NCI-H2171 treated with DMSO at 0.1 percent for 48 hours (cell line): ENCODE measurements at places on chromosomes 1 and 21.
A peak's percentile ranks its signal among the peaks of the same experiment; 100 is the strongest.

- no peak for DNase-seq
Measured at GRCh38 chr1:150017206-150017750, 6.8 kb upstream of the OTUD7B start.

DNA sequence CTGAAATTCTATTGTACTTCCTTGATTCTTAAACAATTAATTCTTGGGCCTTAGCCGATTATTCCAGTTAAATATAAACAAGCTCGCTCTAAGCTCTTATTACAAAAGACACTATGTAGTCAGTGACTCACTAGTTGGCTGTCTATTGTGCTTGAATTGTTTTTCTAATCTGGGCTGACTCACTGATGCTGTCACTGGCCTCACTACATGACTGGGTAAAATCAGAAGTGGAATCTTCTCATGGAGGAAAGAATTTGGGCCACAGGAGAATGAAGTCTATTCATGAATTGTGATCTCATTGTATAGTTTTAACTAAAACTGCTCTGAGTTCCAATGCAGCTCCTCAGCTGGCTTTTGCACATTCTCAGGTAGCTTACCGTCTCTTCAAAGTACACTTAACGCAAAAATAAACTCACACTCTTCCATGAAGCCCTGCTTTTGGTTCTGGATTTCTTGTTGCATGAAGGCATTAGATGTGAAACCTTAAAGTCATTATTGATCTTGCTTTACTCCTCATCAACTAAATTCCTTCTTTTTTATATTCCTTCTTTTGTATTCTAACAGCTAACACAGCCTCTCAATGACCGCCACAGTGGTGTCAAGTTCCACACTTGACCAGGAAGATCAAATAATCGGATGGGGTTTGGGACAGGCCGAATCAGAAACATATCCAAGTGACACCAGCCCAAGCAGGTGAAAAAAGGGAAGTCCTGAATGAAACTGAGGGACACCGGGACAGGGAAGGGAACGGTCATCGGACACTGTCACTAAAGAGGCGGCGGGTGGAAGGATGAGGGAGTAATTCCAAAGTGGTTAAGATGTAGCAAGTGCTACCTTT, 80.9 kb upstream of the LBR start:
- DNase-seq, result no peak

DNA sequence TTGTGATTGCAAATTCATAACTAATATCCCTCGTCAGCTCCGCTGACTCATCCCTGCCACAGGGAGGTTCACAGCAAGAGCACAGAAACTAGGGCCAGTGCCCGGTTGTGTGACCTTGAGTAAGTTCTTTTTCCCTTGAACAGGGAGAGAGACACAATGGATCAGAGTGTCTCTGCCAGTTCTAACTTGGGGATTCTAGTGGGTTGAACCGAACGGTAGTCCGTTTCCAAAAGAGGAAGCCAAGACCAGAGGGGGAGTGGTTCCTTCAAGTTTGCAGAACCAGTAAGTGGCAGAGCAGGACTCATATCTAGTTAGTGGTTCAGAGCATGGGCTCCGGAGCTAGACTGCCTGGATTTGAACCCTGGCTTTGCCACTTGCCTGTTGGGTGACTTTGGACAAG, 4.9 kb upstream of the SHISA4 start:
- DNase-seq, result no peak

DNA sequence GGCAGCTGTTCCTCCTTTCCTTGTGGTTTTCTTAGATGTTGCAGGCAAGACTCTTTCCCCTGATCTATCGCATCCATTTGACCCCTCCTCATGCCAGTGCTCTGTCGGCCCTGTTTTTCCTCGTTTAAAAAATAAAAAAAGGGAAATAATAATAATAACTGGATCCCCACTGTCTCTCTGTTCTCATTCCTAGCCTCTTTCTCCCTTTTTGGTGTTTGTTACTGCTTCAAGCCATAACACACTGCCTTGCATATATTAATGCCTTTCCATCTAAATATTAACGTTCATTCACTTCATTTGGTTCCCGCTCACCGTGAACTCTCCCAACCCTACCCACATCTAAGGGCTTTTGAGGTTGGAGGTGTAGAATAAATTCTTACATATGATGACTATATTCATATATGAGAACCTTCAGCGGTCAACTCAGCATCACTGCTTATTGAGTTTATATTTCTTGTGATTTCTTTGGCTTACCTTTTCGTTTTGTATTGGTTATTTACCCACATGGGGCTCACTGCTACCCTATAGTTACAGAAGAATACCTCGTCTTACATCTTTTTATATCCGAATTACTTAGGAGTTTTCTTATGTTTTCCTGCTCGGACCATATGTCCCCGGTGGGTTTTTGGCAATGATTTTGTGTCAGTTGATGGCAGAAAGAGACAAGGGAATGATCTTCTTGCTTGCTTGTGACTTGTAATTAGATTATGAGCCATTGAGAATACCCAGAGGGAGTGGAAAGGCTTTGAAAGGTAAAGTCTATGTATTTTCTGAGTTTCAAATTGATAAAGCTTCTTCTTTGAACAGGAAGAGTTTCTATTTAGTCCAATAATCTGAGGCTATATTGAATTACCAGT, 805 bp downstream of the ATG4C start:
- DNase-seq, result no peak

DNA sequence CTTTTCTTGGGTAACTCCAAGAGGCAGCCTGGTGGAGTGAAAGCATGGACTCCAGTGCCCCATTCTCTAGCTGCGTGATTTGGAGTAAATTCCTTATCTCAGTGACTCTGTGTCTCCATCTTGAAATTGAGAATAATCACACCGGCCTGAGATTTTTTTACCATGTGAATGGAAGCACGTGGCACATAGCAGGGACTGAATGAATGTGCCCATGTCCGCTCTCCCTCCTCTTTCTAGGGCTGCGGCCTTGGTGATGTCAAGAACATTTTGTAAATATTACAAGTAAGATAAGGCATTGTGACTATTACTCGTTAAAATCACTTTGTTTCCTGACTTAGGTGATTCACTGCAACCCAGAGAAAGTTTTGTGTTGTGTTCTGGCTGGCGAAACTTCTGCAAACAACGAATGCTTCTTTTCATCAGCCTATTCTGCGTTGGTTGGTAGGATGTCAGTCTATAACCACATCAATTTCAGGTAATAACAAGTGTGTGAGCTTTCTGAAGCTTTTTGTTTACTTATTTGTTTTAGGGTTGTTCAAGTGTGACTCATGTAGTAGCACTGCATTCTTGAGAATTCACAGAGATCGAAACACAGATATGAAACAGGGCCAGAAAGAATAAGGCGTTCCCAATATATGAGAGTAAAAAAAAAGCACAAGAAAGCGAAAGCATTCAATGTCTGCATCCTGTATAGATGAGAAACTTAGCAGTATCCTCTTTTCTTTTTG, 135.7 kb upstream of the SLC45A1 start:
- DNase-seq, result no peak

DNA sequence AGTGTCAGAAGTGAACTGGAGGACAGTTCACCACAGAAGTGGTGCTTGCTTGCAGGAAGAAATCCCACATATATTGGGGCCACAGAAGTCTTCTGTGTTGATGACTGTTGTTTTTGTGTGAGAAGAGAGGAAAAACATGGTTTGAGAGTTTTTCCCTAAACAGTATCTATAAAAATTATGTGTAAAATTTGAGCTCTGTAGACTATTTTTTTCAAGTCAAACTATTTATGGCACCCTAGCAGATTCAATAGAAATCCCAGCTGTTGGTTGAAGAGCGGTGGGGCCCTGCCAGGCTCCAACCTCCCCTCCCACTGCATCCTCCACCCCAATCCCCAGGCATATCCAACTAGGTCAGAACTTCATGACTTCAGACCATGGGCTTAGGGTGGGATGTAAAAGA, 61.6 kb downstream of the NTPCR start:
- DNase-seq, result no peak

GRCh38 chr1:118984086-118984721, 3.9 kb downstream of the TBX15 start:
- DNase-seq, result no peak

- no peak for DNase-seq
Measured at GRCh38 chr21:36684957-36685714, 13.8 kb upstream of the SIM2 start.

GRCh38 chr1:214678386-214678785, 75.4 kb downstream of the CENPF start:
- DNase-seq, result no peak

DNA sequence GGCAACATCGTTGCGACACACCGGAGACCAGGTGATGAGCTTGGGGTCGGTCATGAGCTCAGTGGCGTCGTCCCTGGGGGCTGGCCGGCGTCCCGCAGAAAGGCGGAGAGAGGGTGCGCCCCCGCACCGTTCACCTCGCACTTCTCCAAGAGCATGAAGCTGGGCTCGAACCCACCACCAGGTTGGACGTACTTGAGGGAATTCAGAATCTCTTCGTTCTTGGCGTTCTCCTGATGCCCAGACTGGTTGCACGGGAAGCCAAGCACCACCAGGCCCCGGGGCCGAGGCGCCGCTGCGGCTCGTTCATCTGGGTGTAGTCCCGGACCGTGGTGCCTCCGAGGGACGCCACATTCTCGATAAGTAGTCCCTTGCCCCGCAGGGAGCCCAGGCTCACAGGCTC, 176.6 kb upstream of the ADAMTS5 start:
- DNase-seq, result no peak

DNA sequence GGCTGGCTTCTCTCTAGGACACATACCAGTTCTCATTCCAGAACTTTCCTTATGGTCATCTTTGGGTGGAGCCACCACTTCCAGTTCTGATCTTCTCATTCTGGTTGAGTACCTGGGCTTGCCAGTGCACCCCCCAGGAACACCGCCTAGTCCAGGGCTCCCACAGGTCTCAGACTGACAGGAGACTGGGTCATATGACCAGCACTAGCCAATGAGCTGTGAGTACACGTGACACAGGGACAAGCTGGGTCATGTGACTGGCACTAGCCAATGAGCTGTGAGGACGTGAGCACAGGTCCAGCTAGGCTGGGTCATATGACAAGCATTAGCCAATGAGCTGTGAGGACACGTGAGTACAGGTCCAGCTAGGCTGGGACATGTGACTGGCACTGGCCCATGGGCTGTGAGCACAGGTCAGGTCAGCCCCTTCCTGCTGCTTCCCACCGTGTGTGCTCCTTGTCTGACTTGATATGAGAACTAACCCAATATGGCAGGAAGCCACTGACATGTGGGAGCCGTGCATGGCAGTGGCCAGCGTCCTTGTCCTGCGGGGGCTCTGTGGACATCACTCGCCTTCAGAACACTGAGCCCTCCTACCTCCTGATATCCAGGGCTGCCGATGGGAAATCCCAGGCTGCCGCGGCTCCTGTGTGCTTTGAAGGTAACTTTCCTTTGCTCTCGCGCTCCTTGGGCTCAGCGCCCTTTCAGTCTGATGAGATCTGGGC, 22.7 kb downstream of the KRTAP10-1 start:
- DNase-seq, result peak; percentile 99

- peak; percentile 16 for DNase-seq
Measured at GRCh38 chr1:230827081-230827681, 41.1 kb downstream of the C1orf198 start.

GRCh38 chr1:117665556-117666270, 59.9 kb downstream of the TENT5C start:
- DNase-seq, result no peak

DNA sequence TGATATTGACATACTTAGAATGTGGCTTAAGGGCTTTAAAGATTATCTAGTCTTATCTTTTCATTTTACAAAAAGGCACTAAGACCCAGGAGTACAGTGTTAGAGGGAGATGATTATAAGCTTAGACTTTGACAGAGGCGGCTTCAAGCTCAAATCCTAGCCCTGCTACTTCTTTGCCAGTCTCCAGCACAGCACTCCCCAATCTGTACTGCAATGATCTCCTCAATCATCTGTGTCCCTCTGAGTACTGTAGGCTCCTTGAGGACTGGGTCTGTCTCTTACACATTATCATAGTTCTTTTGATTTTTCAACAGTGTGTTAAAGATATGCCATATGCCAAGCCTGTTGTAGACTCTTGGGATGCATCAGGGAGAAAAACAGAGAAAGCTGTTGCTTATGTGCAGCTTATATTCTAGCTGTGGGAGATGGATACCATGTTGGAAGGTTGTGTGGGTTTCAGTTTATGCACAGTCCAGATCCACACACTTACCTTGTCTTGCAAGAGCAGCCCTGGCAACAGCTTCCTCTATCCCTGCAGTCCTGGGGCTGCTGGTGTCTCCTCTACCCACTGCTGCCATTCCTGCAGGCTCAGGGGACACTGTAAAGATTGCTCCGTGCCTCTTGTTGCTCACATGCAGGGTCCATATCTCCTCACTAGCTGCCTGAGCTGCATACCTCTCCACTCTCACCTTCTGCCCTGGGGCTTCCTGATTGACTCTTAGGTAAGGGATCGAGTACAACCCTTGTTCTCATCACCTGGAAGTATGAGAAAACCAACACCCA, 103.9 kb upstream of the TSPAN2 start:
- no peak for DNase-seq

DNA sequence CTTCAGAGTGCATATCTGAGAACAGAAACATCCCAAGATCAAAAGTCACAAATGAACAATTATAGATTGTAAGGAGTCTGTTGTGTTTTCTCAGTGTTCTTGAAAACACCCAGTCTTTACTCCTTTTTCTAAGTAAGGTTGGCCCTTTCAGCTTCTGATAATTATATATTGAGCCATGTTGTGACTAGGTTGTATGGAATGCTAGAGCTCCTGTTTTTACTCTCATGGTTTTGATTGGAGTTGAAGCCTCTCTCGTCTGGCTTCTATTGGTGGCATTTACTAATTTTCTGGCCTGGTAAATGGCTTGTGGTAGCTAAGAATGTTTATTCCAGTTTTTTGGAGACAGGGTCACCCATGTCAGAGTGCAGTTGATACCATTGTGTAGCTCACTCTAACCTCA, 84.7 kb downstream of the NDUFS5 start:
- DNase-seq, result no peak

DNA sequence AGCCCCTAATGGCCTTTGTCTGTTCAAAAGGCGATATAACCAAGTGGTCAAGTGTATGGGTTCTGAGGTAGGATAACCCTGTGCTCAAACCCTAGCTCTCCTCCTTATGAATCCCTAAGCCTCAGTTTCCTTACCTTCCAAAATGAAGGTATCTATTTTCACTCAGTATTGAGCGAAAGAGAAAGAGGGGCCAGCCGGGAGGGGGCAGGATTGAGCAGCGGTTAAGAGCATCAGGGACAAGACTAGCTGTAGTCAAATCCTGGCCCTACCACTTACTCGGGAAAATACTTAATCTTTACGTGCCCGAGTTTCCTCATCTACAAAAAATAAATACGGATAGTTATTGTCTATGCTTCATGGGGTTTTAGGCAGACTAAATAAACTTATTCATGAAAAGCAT, 25.7 kb downstream of the LY9 start:
- DNase-seq, result no peak

GRCh38 chr1:24866211-24867083, 63.6 kb downstream of the RUNX3 start:
- DNase-seq, result no peak

GRCh38 chr1:27299385-27300271, 22.3 kb upstream of the TMEM222 start:
- DNase-seq, result no peak
